ENCODE measurements at places on chromosomes 3 and 15.
A peak's percentile ranks its signal among the peaks of the same experiment; 100 is the strongest.

- DNase-seq = no peak
These were observed 265.6 kb upstream of the CDIN1 start for GRCh38 chr15:36313736-36314280.

DNA sequence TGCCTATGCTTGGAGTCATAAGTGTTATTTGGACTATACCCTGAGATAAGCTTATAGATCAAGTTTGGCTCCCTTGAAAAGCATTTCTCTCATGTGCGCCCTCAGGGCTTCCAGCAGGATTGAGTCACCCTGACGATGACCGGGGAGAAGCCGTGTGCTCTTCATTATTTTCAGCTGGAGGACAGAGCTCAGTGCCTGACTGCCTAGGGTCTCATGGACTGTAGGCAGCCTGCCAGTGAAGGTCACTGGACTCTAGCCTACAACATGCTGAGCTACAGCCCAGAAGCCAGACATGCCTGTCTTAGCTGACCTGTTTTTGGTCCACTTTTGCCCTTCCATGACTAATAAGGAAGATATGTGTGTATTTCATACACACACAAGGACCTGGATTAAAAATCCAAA, 31.6 kb upstream of the NUDT16 start:
- DNase-seq = no peak

GRCh38 chr15:96020133-96020532, 310.4 kb upstream of the NR2F2 start:
- DNase-seq = no peak

- DNase-seq = peak; percentile 29
These were observed 48.9 kb downstream of the TLE3 start for GRCh38 chr15:70048578-70049514.

DNA sequence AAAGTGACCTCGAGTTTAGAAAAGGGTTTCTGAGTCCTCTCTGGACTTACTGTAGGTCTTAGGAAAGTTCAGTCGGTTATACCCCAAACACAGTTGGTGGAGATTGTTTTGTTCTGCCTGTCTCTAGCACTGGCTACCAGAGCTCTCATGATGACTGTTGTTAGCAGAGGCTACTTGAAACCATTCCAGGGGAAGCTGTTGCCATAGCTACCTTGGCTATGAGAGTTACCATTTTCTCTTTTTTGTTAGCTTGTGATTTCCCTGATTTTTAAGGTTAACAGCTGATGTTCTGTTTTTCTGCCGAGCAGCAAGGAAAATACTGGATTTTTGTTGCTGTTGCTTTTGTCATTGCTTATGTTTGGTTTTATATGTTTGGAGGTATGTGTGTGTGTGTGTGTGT, 26.7 kb downstream of the ABHD2 start:
- no peak for DNase-seq

DNA sequence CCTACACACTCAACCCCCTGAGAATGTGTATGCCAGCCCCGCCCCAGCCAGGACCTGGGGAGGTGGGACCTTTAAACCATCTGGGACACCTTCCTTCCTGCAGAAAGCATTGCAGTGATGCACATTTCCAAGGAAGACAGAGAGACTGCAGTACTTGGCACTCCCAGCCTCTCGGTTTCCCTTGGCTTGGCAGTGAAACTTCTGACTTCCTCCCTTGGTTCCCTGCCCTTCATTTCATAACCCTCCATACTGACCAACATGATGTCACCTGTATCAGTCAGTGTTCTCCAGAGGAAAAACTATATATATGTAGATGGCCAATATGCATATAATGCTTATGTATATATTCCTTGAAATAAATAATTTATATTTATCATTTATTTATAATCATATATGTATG, 103.2 kb downstream of the SST start:
- no peak for DNase-seq

DNA sequence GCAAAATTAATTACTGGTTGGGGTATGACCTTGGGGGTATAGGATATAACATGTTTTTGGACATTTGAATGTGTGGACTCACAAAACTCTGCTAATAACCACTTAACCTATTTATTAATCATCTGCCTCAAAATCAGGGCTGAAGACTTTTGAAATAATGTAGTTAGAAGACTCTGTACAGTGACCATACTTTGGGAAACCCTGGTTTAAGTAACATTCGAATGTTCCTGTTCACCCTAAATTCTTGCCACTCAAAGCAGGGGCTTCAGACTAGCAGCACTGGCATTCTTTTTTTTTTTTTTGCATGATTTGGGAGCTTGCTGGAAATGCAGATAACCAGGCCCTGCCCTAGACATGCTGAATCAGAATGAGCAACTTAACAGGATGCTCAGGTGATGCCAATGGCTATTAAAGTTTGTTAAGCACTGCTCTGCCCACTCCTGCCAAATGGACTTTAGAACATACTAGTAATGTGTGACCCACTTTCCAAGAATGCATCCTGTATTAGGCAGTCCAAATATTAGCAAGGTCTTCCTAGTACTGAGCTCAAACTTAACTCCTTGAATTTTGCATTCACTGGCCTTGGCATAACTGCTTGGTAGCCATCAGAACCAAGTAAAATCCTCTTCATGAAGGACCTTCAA, 12.7 kb upstream of the ST3GAL6 start:
- DNase-seq = no peak

DNA sequence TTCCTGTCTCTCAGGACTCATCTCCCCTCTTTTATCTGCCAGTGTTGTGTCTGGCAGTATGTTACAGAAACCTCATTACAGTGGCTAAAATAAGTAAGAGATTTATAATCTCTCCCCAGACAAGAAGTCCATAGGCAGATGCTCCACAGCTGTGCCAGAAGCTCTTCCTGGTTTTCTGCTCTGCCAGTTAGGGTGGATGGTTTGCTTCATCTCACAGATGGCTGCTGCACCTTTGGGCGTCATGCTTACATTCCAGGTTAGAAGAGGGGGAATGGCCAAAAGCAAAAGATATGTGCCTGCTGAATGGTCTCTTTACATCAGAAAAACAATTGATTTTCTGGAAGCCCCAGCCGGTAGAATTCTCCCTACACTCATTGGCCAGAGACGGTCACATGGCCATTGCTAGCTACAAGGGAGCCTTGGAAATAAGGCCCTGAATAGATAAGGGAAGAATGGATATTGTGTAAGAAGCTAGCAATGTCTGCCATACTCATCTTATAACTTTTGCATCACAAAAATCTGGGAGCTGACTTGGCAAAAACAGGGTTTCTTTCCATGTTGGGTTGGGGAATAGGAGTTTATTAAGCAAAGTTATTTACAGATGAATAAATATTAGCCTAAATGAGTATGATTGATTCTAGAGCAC, 91.1 kb downstream of the PDCD6IP start:
- DNase-seq = no peak

- DNase-seq = no peak
These were observed 331.1 kb downstream of the SV2B start for GRCh38 chr15:91431041-91431715.

DNA sequence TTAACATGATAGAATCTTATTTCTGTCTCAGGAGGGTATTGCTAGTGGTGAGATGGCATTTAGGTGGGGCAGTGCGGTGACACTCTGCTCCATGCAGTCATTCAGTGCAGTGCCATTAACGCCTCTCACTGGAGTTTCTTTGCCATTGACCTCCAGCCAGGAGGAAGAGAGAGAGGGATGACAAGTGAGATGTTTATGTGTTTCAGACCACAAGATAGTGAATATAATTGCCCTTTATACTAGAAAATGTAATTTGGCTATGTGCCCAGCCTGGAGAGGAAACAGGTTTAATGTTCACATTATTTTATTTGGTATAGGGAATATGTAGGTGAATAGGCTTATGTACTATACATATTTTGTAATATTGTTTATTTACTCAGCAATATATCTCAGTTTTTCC, 84.5 kb downstream of the ZIC1 start:
- no peak for DNase-seq

DNA sequence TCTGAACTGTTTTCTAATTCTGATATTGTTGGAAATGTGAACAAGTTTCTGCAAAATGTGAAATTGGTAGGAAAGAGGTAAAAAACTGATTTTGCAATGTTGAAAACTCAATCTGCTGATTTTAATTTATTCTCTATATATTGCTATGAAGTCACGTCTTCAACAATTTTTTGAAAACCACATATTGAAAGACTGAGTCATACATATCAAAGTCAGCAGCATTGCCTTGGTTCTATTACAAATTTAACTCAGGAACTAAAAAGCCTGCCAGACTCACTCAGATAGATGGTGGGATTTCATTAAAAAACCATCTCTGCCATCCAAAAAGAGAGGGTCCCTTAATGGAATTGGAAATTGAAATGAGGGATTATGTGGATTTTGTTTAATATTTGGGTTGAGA, 351.4 kb downstream of the CNTN3 start:
- no peak for DNase-seq

DNA sequence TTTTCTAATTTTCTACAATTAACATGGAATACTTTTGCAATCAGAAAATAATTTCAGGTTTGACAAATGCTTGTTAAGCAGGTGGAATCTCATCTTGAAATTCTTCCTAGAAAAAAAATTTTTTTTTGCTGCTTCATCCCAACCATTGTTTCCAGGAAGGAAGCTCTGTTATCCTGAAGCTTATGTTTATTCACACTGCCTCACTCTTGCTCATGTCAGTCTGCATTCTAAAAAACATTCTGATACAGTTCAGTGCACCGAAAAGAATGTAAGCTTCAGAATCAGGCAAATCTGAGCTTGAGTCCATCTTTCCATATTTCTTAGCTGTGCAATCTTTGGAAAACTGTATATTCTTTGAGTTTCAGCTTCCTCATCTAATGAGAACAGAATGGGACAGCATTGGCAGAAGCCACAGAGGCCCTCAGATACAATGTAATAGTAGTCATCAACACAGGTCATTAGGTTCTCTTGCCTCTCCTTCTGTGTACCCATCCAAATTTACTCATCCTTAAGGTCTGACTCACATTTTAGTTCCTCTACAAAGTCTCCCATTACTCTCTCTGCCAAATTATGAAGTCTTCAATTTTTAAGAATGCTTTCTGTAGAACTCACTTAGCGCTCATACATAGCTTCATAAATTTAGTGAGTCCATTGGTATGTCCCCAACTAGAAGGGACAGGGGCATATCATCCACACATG, 881.8 kb upstream of the NR2F2 start:
- DNase-seq = no peak

DNA sequence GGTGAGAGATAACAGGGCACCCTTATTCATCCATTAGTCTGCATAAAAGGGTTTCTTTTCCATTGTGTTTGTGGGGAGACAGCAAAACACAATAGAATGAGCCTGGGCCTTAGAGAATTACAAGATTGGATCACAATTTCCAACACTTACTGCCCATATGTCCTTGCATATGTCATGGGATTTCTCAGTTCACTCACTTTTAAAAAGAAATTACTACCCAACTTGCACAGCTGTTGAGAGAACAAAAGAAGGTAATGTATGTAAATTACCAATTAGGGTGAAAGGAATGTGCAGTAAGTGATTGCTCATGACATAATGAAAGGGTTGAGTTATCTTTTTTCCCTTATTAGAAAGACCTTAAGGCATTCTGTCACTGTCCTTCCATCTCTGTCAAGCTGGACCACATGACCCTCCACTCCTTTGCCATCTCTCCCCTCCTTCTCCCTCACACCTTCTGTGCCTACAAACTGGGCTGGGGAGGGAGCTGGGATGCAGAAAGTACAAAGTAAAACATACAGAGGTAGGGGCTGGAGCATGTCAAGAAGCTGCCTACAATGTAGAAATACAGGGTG, 244.2 kb downstream of the ZMAT3 start:
- DNase-seq = no peak

- DNase-seq = no peak
These were observed 75.3 kb downstream of the P2RY1 start for GRCh38 chr3:152910211-152910610.

- DNase-seq = no peak
These were observed 8.7 kb downstream of the DLG1 start for GRCh38 chr3:197289726-197290125.

DNA sequence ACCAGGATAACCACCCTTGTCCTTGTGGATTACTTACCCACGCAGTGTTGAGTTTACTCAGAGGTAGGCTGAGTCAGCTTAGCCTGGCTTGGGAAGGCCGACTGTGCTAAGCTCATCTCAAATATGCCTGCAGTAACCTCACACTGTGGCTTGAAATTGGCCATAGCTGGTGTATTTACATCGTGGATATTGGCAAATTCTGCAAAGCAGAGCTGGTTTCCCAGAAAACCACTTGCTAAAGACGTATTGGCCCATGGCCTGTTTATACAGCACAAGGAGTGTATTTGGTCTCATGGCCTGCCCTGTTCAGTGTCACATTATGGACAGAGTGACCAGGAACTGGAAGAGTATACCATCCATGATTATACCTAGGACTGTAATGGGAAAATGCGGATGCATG, 170.5 kb upstream of the UBE3A start:
- DNase-seq = no peak

GRCh38 chr15:32899126-32899596, 181.4 kb downstream of the GREM1 start:
- no peak for DNase-seq

DNA sequence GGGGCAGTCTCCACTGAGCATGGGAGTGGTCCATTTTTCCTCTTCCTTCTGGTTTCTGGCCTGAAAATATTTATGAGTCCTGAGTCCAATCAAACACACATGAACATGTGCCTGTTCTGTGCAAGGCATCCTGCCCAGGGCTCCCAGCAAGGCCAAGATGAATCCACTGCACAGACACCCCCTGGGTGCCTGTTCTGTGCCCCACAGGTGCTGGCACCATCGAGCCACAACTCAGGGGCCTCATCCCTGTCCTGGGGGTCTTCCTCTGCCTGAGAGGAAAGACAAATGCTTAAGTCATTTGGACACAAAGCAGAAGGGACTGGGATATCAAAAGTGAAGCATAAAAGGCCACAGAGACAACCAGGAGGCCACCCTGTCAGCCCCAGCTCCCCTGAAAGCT, 87.4 kb upstream of the IQSEC1 start:
- no peak for DNase-seq

GRCh38 chr15:86327230-86327865, 247.7 kb downstream of the AGBL1 start:
- DNase-seq = no peak

DNA sequence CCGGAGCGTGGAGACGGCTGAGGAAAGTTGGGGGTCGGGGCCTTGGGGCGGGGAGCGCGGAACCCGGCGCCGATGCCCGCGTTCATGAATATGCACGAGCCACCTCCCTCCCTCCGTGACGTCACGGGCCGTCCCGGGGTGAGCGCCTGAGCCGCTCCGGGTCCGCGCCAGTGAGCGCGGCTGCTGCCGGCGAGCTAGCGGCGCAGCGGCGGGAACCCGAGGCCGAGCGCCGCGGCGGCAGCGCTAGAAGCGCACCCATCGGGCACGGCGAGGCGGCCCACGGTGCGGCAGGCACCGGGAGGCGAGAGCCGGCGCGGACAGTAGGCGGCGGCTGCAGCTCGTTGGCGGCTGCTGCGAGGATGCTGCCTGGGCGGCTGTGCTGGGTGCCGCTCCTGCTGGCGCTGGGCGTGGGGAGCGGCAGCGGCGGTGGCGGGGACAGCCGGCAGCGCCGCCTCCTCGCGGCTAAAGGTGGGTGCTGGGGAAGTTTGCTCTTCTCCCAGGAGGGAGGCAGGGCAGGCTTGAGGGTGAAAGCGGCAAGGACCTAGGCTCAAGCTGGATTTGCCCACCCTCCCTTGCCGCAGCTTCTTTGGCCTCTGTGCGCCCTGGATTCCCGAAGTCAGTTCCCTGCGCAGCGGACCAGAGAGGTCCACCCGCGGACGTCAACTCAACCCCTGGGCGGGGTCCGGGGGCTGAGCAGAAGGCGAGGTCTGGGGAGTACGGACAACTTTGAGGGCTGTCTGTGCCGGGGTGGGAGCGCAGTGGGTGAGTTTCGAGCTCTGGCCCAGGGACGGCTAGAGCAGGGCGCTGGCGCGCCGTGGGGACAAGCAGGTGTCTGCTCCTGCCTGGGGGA, at the start of gene CLSTN2:
CLSTN2 (plus strand) TSS at position 170 of the 850 bp plus-strand sequence.
- peak; percentile 76 for DNase-seq
